Neural progenitor cell (in vitro differentiated cells): ENCODE measurements at places on chromosomes 12 and 14. TPM values are rescaled to one million over a fixed set of nuclear protein-coding genes. Genes with fewer than 3 reads are reported as not detected.

GRCh38 chr12:72330301-72330700, 58.1 kb downstream of the TRHDE start:
- no peak overlapping the region for H3K4me3 ChIP-seq
- H3K4me1 ChIP-seq: peaks cover 6% of the 10 kb centered on the region
- no peak overlapping the region for H3K27ac ChIP-seq
- no peaks in the 10 kb centered on the region for H3K36me3 ChIP-seq
- no peaks in the 10 kb centered on the region for H3K27me3 ChIP-seq
- DNase-seq: peak; percentile 70

- H3K36me3 ChIP-seq: no peaks in the 10 kb centered on the region
- H3K4me1 ChIP-seq: peaks cover 5% of the 10 kb centered on the region
- no peak for DNase-seq
- no peak overlapping the region for H3K4me3 ChIP-seq
- no peak overlapping the region for H3K27ac ChIP-seq
Measured at GRCh38 chr12:12016284-12017100, 54.2 kb upstream of the BCL2L14 start.

Gene ACOT4
- 0.65 TPM in 1 of 2 replicates, not detected in the other for total RNA-seq

Gene DYRK2
- 29.6 and 34.2 TPM in 2 replicates for total RNA-seq
